G401 (cell line): ENCODE measurements at places on chromosomes 6 and 20.
A peak's percentile ranks its signal among the peaks of the same experiment; 100 is the strongest.

- no peak for DNase-seq
These were observed 31.6 kb upstream of the CENPW start for GRCh38 chr6:126308362-126308761.

GRCh38 chr6:160775792-160776580 lies 73.9 kb downstream of the PLG start:
- DNase-seq: no peak

GRCh38 chr20:34948030-34948429 lies 7.6 kb downstream of the GSS start:
- DNase-seq: no peak

GRCh38 chr6:64010666-64011065 lies 375.1 kb downstream of the PHF3 start:
- DNase-seq: peak; percentile 63

DNA sequence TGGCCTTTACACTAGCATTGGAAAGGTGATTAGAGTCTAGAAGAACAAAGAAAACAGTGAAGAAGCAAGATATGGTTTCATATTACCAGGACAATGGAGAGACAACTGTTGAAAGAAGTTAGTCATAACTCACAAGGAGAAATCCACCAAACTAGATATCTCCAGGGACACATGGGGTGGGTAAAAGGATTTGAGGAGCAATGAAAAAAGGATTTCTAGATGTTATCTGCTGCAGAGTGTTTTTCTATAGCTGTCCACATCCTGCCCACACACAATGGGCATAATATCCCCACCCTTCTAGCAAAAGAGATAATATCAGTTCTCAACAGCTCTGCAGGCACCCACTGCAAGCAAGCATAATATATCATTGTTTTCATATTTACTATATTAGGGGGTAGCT lies 303.1 kb downstream of the HAO1 start:
- DNase-seq: no peak

DNA sequence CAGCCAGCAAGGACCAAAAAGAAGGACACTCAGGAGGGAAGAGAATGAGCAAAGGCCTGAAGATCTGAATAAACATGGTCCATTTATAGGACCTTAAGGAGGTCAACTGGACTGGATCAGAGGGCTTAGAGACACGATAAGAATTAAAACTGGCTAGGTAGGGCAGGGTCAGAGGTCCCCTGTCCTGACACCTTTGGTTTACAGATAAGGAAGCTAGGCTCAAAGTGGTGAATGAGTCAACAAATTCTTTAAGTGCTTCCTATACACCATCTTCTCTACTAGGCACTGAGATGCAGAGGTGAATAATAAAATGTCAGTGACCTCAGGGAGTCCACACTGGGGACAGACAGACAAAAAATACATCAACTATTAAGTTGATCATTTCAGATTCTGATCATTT lies 70.3 kb downstream of the HIVEP2 start:
- no peak for DNase-seq

GRCh38 chr6:106315765-106316374 lies 9.7 kb downstream of the ATG5 start:
- no peak for DNase-seq

DNA sequence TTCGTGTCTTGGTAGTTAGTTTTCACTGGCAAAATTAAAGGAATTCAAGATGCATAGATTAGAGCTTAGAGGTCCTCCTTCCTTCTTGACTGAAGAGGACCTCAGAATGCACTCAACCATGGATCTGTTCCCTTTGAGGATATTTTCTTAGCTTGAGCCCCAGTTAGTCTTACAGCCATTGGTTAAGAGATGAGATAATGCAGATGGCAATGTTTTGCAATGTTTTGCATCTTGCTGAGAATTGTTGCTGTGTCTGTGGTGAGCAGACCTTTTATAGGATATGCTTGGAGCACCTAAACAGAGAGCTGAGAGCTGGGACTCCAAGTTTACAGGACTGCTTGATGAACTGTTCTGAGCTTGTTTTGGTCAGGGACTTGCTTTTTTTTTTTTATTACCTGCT lies 107.5 kb downstream of the TMEM170B start:
- DNase-seq: no peak

GRCh38 chr6:5776706-5777390 lies 229.9 kb downstream of the NRN1 start:
- DNase-seq: peak; percentile 44

- no peak for DNase-seq
These were observed 67.5 kb upstream of the QKI start for GRCh38 chr6:163347021-163347446.

DNA sequence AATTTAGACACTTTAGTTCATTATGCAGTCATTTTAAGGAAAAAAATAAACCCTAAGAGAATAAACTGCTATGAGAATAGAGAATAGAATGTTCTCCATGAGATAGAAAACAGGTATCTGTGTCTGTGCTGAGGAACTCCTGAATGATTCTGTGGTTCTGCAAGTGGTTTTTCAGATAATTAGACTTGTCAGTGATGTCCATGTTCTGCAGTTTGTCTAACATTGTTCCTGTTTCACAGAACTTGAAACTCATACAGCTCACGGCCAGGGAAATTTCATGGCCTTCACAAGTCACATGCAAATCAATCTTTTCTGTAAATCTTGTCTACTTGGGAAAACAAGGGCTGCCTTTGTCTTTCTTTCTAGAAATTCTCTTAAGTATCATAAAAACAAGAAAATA lies 73.4 kb upstream of the HMGCLL1 start:
- no peak for DNase-seq

DNA sequence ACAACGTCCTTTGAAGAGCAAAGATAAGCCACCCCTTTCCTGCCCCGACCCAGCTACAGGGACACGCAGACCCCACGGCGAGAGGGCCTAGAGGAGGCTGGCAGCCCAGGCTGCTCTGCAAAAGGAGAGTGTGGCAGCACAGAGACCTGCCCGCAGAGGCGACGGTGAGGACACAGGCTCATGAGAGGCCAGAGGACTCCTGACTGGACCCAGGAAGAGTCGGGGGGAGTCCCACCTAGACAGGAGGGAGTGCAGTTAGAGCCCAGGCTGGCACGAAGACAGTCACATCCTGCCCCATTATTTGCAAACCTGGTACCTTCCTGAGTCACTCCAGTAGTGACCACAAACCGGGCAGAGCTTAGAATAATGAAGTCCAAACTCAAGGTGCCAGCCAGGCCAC lies 227.7 kb upstream of the CDH4 start:
- no peak for DNase-seq

GRCh38 chr6:62283796-62284411 lies 2.1 kb downstream of the KHDRBS2 start:
- peak; percentile 38 for DNase-seq

- peak; percentile 23 for DNase-seq
These were observed 15.1 kb upstream of the PPP1R16B start for GRCh38 chr20:38790200-38791053.

- no peak for DNase-seq
These were observed 29.0 kb downstream of the OTOR start for GRCh38 chr20:16777126-16777525.

- DNase-seq: no peak
These were observed 120.1 kb downstream of the JPH2 start for GRCh38 chr20:44066645-44067606.

- no peak for DNase-seq
These were observed 467.4 kb upstream of the ID4 start for GRCh38 chr6:19369785-19370184.

DNA sequence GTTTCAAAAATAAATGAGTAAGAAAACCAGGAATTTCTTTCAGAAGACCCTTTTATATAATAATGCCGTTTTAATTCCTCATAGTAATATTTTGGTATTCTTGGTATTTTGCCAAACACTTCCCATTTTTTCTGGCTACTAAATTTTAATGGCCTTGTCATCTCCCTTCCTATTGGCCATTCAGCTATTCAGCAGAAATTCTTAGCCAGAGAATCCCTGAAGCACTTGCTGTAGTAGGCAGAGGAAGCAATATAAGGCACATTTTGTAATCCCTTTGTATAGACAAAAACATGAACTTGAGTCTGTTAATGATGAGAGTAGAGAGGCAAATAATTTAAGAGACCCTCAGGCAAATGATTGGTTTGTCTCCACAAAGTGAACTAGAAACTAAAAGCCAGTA lies 118.4 kb upstream of the LAMP5 start:
- DNase-seq: no peak

DNA sequence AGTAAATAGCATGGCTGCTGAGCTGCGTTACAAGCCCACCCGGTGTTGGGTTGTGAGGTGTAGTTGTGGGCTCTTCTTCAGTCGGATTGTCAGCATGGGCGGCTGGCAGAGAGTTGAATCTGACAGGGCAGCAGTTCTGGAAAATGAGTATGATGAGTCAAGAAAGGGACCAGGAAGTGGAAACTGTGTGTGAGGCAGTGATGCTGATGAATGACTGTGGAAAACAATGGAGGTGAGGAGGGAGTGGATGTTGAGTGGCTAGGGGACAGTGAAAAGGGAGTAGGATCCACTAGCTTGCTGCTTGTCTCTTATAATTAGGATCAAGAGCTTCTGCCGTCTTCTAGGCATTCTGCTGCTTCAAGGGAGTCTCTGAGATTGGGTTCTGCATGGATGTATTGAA lies 154.3 kb downstream of the ESR1 start:
- DNase-seq: no peak

DNA sequence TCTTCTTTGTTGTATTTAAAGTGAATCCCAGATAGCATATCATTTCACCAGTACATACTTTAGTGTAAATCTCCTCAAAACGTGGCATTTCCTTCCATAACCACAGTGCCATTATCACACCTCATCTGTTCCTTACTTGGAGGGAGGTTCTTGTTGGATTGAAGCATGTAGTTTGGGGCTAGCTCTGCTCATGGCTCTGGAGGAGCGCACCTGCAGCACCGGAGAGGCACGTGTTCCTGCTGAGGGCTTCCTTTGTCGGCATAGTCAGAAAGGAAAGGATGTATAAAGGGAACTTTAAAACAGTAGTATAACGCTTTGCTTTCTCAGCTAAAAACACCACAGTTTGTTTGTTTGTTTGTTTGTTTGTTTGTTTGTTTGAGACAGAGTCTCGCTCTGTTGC lies 121.7 kb upstream of the TMEM181 start:
- no peak for DNase-seq

- no peak for DNase-seq
These were observed 128.2 kb upstream of the SIM1 start for GRCh38 chr6:100592929-100593328.

GRCh38 chr6:13012296-13012695 lies 295.7 kb downstream of the PHACTR1 start:
- DNase-seq: no peak

DNA sequence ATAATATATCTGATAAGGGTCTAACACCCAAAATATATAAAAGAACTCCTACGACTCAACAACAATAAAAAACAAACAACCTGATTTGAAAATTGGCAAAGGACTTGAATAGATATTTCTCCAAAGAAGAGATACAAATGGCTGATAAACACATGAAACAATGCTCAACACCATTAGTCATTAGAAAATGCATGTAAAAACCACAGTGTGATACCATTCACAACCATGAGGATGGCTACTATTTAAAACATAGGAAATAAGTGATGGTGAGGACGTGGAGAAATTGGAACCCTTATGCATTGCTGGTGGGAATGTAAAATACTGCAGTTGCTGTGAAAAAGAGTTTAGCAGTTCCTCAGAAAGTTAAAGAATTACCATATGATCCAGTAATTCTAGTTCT lies 41.4 kb downstream of the PTGIS start:
- DNase-seq: no peak

DNA sequence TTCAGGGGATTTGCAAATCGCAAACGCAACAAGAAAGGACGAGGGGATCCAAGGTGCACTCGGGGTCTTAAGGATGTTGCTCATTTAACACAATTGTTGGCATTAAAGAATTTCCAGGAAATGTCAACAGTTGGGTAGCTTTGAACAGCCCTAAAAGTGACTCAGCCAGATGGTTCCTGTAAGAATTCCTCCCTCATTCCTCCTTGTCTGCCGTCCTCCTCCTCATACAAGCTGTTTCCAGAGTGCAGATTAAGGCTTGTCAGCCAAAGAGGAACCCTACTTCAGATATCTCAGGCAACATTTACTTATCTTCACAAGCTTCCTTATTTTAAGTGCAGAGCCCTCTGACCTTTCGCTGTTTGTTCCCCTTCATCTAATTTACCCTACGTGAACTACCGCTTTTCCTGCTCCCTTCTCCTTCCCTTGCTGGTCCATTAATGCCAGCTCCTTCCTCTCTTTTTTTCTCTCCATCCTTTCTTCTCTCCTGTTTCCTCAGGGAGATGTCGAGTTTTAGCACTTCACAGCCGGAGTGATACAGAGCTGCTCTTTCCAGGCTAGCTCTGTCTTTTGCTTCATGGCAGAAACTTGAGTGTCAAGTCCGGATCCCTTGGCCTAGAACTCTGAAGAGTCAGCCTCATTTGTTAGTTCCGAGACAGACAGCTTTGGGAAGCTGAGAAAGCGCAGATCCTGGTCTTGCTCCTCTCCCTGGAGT lies 26.1 kb upstream of the TBC1D7 start:
- DNase-seq: no peak

DNA sequence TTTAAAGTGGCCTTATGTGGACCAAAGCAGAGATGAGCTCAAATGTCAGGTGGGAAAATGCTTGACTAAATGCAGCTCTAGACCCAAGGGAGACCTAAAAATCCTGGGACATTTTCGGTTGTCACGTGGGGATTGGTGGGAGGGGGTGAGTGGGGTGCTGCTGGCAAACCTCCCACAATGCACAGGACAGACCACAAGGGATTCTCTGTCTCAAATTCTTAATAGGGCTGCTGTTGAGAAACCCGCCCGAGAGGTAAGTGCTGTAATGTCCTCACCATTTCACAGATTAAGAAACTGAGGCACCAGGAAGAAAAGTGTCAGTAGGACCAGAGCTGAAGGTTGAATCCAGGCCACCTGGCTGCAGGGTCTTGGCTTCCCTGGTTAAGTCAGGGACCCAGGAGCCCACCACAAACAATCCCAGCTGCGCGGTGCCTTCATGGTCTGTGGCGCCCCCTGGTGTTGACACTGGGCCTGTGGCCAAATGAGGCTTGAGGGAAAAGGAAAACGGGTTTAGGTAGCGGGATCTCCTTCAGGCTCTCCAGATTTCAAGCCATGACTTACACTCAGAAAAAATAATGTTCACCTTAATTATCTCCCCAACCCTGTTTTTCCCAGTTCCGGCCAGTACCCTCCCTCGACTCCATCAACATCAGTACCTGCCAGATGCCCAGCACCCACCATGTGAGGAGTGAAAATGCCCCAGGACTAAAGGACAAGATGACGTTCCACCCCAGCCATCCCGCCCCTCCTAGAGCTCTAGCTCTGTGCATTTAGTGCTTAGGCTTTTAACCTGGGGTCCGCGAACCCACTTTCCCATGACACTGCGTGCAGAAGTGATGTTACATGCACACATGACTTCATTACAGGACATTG lies 7.2 kb downstream of the HLA-G start:
- DNase-seq: peak; percentile 11

GRCh38 chr6:33978412-33979150 lies 167.3 kb downstream of the GRM4 start:
- no peak for DNase-seq

DNA sequence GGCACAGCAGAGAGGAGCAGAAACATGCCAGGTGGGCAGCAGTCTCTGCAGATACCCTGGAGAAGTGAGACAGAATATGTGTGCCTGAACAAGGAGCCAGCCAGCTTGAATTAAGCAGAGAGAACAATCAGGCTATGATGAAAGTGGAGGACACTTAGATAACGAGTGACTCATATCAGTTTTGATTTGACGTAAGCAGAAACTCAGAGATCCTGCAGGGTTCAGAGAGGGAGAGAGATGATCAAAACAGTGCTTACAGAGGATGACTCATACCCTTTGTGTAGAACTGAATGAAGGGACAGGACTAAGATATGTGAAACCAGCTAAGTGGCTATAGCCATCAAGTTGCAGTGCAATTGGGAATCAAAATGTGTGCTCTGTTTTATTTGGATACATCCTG lies 300.7 kb downstream of the TENT5A start:
- DNase-seq: no peak

- DNase-seq: peak; percentile 57
These were observed 828 bp upstream of the XKR7 start for GRCh38 chr20:31966991-31967655.
